ELR (cell line): ENCODE measurements at places on chromosomes 5 and 9.

- no peak for DNase-seq
Measured at GRCh38 chr5:42854795-42855194, 43.1 kb upstream of the SELENOP start.

- no peak for DNase-seq
Measured at GRCh38 chr5:127506616-127507015, 10.8 kb upstream of the PRRC1 start.

DNA sequence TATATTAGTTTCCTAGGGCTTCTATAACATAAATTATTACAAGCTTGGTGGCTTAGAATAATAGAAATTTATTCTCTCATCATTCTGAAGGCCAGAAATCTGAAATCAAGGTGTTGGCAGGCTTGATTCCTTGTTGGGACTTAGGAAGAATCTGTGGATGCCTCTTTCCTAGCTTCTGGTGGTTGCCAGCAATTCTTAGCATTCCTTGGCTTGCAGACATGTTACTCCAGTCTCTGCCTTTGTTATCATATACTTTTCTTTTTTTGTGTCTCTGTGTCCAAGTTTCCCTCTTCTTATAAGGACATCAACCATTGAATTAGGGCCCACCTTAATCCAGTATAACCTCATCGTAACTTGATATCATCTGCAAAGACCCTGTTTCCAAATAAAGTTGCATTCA, 31.4 kb downstream of the CTNNA1 start:
- no peak for DNase-seq

DNA sequence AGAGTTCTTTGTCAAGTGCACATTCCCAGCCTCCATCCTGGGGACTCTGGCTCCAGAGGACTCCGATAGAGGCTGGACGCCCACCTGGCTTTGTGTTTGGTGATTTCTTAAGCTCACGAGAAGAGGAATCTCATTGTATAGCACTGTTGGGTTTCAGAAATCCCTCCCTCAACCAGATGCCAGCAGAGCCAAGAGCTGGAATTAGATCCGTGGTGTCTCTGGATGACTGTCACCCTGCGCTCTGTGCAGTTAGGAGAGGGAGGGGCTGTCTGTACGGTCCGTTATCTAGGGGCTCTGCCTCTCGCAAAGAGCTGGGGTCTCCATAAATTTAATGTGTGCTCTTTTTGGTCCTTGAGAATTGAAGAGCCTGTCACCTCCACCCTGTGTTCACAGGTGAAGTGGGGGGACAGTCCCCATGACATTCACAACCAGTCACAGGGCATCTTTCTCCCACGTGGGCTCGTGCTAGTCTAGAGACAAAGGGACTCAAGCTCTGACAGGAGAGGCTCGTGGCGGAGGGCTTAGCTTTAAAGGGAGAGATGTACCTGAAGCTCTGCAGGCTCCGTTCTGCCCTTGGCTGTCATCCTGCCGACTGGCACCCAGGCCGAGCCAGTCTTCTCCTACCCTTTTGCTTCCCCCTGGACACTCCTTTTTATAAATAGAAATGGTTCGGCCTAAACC, 41.4 kb downstream of the FAM78A start:
- DNase-seq, result no peak

- peak; percentile 93 for DNase-seq
Measured at GRCh38 chr5:115398719-115399118, 102.3 kb upstream of the CCDC112 start.
